BJ (cell line): ENCODE measurements at places on chromosomes 11 and 22. TPM values are rescaled to one million over a fixed set of nuclear protein-coding genes. Genes with fewer than 3 reads are reported as not detected.

The ASRGL1 gene
- polyA plus RNA-seq, result 0.58 and 0.75 TPM in 2 replicates

The TRIM49 gene
- not detected in 2 replicates for polyA plus RNA-seq

The CFAP300 gene
- 4.5 and 5.4 TPM in 2 replicates for polyA plus RNA-seq

The KDM4D gene
- polyA plus RNA-seq, result 0.97 and 1.1 TPM in 2 replicates

The KIAA1671 gene
- 0.11 and 0.15 TPM in 2 replicates for polyA plus RNA-seq

The UPK2 gene
- polyA plus RNA-seq, result 0.18 and 0.20 TPM in 2 replicates

The SWAP70 gene
- 16.6 and 24.7 TPM in 2 replicates for polyA plus RNA-seq

The OR8A1 gene
- not detected in 2 replicates for polyA plus RNA-seq

The PLXNB2 gene
- polyA plus RNA-seq, result 83.7 and 143 TPM in 2 replicates

The MPST gene
- 27.7 and 45.5 TPM in 2 replicates for polyA plus RNA-seq

The CARS1 gene
- 161 and 175 TPM in 2 replicates for polyA plus RNA-seq

The CPT1B gene
- 3.2 and 4.3 TPM in 2 replicates for polyA plus RNA-seq

The TEX12 gene
- not detected in 2 replicates for polyA plus RNA-seq

The TOMT gene
- polyA plus RNA-seq, result not detected in 2 replicates

The RNASEH2C gene
- 28.0 and 33.9 TPM in 2 replicates for polyA plus RNA-seq

The ENTHD1 gene
- polyA plus RNA-seq, result not detected in 2 replicates

The FDX1 gene
- 2.0 and 4.0 TPM in 2 replicates for polyA plus RNA-seq

The ARHGAP20 gene
- polyA plus RNA-seq, result 2.5 TPM in 2 replicates

The LMO1 gene
- not detected in 2 replicates for polyA plus RNA-seq

The ALX4 gene
- polyA plus RNA-seq, result 1.3 and 2.2 TPM in 2 replicates

The CNTF gene
- polyA plus RNA-seq, result 0.15 and 0.63 TPM in 2 replicates

The HSPB2 gene
- polyA plus RNA-seq, result 2.5 and 4.0 TPM in 2 replicates

The MS4A6E gene
- not detected in 2 replicates for polyA plus RNA-seq

The C11orf42 gene
- polyA plus RNA-seq, result not detected in 2 replicates
